ENCODE measurements at places on chromosomes 5 and 9.

DNA sequence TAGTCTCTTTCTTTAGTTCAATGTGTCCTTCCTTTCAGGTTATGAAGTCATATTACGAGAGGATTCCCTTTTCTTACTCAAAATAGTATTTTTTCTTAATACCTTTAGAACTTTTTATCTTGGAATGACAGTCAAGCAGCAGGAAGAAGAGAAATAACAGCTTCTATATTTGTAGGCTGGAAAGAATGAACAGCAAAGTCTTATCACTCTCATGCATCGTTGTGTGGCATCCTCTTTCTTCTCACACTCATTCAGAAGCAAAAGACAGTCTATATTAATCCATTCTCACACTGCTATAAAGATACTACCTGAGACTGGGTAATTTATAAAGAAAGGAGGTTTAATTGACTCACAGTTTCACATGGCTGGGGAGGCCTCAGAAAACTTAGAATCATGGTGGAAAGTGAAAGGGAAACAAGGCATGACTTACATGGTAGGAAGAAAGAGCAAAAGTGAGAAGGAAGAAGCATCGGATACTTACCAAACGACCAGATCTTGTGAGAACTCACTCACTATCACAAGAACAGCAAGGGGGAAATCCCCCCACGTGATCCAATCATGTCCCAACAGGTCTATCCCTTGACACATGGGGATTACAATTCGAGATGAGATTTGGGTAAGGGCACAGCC lies 1646.1 kb upstream of the CDH6 start:
- DNase-seq = no peak

DNA sequence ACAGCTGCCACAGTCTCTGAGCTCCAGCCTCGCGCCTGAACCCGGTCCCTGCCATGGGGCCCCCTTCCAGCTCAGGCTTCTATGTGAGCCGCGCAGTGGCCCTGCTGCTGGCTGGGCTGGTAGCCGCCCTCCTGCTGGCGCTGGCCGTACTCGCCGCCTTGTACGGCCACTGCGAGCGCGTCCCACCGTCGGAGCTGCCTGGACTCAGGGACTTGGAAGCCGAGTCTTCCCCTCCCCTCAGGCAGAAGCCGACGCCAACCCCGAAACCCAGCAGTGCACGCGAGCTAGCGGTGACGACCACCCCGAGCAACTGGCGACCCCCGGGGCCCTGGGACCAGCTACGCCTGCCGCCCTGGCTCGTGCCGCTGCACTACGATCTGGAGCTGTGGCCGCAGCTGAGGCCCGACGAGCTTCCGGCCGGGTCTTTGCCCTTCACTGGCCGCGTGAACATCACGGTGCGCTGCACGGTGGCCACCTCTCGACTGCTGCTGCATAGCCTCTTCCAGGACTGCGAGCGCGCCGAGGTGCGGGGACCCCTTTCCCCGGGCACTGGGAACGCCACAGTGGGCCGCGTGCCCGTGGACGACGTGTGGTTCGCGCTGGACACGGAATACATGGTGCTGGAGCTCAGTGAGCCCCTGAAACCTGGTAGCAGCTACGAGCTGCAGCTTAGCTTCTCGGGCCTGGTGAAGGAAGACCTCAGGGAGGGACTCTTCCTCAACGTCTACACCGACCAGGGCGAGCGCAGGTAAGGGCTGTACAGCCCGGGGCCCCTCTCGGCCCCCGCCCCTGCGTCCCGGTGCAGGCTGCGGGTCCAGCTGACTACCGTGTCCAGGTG lies 509 bp downstream of the LVRN start:
- DNase-seq = no peak

DNA sequence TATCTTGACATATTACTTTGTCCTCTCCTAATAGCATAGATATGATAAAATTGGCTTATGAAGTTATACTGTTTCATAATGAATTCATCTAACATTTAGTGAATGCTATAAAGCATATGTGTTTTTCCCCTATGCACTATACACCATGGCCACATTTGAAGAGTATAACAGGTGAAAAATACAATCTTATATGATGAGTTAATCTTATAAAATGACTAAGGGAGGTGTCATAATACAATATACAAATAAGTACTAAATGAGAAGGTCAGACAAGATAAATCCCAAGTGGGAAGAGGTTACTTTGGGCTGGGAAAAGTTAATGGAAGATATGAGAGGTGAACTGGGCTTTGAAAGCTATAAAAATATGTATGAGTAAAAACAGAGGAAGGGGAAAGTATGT lies 174.4 kb downstream of the PCSK1 start:
- DNase-seq = no peak

- no peak for DNase-seq
Measured at GRCh38 chr5:176388003-176388443, 375 bp downstream of the NOP16 start.

DNA sequence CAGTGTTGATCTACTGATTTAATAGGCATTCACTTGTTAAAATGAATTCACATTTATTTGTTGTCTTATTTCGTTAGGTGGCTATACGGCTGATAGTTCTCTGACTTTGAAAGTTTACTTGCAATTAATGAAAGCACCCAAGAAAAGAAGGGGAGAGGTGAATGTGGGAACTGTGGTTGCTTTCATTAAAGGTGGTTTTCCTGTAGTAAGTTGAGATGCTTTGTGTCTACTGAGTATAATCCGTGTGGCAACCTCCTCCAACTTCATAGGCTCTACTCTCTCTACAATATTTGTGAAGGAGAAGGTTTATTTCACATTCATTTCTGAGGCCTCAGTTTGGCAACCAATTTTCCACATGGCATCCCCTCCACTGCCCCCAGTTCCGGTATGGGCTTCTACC lies 12.8 kb upstream of the MACIR start:
- no peak for DNase-seq

- DNase-seq = no peak
Measured at GRCh38 chr5:58751222-58751837, 168.5 kb downstream of the RAB3C start.

DNA sequence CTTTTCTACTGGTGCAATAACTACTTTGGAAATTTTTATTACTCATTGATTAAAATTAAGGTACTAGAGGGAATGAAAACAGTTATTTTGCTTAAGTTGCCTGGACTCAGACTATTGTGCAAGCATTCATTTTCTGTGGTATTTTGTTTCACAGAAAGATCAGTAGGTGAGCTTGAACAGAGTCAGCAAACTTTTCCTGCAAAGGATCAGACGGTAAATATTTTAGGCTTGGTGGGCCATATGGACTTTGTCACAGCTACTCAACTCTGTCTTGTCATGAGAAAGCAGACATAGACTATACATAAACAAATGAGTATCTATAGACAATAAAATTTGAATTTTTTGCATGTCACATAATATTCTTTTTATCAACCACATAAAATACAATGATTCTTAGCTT lies 1036.4 kb downstream of the NR2F1-AS1 start:
- DNase-seq = no peak

DNA sequence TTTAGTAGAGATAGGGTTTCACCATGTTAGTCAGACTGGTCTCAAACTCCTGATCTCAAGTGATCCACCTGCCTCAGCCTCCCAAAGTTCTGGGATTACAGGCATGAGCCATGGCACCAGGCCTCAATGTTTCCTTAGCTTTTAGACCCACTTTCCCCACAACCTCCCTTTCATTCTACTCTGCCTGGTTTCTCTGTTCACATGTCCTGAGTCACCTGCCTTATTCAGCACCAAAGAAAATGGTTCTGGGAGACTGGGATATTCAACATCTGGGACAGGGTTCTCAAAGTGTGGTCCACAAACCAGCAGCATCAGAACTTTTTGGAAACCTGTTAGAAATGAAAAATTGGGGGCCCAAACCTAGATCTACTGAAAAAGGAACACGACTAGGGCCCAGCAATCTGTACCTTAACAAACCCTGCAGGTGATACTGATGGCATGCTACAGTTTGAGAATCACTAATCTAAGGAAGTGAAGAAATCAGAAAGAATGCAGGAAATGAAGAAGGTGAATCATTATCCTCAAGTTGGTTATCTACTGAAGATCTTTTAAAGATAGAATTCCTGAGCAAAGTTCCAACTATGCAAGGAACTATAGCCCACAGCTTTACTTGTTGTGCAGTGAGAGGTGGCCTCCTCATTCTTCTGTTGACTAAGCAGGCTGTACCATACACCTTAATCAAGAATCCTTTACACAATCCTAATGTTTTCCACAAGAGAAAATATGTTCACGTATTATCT lies 51.8 kb upstream of the CTNNAL1 start:
- no peak for DNase-seq

- DNase-seq = no peak
Measured at GRCh38 chr9:79663878-79664277, 92.1 kb downstream of the TLE4 start.

DNA sequence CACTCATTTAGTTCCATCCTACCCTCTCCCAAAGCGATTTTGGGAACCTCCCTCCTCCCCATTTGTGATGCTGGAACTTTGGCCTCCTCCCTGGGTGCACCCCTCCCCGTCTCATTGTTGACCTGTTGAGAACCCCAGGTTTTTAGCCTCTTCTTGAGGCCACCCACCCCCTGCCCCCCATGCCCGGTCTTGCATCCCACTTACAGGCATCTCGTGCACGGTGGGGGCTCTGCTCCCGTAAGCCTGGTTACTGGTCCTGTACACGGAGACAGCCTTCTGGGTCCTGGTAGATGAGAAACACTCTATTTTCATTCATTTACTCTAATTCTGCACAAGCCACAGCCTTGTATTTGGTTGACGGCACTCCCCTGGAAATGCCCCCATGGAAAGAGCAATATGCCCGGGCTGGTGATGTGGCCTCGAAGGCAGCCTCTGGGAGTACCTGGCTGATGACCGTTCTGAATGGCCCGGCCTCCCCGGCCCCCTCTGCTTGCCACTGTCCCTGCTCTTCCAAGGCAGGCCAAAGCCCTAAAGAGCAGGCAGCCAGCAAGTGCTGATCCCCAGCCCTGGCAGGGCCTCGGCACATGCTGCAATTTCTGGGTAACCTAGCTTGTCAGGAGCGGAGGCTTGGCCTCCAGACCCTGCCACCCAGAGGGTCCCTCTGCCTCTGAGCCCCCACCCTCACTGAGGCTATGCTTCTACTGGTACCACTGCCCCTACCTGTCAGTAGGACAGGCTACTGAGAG lies 1.9 kb upstream of the MRPS2 start:
- no peak for DNase-seq

GRCh38 chr5:54580997-54581811 lies 63.6 kb downstream of the SNX18 start:
- no peak for DNase-seq

DNA sequence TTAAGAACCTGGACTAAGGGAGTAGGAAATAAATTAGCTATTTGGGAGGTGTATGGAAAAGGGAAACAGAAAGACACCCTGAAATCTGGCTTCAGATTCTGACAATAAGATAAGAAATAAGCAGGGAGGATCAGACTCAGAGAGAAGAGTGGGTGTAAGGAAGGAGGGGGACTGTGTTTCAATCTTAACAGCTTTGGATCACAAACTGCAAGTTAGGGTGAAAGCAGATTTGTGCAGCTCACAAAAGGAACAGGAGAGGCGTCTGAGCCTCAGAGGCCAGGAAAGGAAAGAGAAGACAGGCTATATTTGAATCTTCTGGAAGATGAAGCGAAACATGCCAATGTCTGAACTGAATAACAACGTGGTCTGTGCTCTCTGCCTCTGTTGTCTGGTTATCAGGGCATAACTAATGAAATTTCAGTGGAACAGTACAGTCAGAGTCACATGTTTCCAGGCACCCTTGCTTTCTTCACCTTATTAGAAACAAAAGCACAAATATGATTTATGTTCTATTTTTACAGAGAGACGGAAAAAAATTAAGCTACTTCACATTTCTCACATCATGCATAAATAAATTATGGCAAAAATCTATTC lies 26.6 kb downstream of the SGTB start:
- DNase-seq = no peak

DNA sequence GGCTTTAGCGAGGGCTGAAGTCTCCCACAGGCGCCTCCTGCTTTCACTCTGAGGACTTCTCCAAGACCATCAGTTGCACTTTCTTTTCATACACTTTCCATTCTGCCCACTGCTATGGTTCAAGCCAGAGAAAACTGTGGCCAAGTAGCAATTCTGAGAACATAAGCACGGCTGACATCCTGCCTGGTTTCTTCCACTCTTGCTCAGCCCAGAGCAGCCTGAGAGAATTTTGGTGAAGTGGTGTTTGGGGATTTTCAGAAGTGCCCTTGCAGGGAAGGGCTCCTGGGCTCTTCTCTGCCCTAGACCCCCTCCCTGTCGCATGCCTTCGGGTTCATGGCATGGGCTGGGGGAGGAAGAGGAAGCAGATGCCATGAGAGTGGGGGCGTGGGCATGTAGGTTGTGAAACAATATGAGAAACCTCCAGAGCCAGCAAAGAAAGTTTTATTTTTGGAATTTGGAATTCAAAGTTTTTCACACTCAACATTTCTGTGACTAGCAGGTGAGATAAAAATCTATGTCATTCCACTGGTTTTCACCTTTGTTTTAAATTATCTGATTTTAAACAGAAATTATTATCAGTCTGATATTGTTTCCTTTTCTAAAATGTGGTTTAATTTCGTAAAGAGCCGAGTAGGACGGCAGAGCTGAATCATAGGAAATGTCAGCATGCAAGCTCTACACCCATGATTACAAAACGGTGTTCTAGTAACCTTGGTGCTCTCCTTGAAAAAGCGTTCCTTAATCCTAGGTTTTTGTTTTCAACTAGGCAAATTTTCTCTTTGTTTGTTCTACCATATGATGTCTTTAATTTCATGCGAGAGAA lies 27.8 kb upstream of the TNFSF8 start:
- DNase-seq = peak; percentile 36

GRCh38 chr9:27003426-27004077 lies 1.9 kb downstream of the LRRC19 start:
- no peak for DNase-seq
